ENCODE measurements at places on chromosomes 13 and 19.

GRCh38 chr13:112868308-112868707, 100.7 kb upstream of the MCF2L start:
- no peak for DNase-seq

GRCh38 chr19:30881281-30881680, 468.0 kb downstream of the TSHZ3 start:
- no peak for DNase-seq

- DNase-seq, result no peak
Measured at GRCh38 chr13:100213576-100213975, 124.7 kb downstream of the PCCA start.

- DNase-seq, result no peak
Measured at GRCh38 chr19:38255383-38256014, 675 bp downstream of the PPP1R14A start.

DNA sequence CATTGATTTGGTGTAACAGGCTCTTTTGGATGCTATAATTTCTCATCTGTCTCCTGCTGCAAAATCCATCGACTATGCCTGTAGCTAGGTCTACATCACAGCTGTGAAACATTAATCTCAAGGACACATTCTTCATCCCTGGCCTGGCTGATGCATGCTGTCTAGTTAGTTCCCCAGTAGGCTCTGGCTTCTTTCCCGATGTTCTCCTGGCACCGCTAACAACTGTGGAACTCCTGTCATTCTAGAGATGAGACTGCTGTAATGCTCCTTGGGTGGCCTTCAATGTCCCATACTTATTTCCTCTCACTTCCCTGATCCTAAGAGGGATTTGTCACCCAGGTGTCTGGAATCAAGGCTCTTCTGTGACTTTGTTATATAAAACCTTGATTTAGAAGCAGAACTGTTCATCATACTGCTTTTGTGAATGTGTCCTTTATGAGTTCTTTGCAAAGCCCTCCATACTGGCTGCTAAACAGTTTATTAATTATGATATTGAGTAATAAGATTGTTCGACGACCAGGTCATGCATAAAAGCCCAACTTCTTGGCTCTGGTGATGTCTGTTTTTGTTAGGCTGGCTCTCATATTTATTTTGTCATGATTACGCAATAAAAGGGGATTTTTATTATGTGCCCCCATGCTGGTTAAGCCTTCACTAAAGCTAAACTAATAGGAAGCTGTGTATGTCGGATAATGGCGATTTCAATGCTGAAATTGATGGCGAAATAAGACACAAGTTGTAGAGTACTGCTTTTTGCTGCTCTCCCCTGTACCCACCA, 227.5 kb downstream of the DCT start:
- DNase-seq, result no peak

DNA sequence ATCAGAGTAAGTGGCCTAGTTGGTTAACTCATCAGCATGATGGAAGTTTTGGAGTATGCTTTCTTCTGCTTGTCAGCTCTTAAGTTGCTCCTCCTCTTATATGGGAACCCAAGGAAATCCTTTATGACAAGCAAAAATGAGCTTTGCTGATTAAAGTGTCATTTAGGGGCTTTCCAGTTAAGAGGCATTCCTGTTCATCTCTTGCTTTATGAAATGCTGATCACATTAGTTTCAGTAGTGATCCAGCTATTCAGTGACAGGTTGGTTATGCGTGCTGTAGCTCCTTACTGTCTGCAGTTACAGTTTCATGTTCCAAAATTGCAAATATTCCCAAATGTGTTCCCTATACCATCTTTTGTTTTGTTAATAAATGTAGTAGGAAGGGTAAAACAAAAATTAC, 146.6 kb downstream of the CDK8 start:
- DNase-seq, result no peak

DNA sequence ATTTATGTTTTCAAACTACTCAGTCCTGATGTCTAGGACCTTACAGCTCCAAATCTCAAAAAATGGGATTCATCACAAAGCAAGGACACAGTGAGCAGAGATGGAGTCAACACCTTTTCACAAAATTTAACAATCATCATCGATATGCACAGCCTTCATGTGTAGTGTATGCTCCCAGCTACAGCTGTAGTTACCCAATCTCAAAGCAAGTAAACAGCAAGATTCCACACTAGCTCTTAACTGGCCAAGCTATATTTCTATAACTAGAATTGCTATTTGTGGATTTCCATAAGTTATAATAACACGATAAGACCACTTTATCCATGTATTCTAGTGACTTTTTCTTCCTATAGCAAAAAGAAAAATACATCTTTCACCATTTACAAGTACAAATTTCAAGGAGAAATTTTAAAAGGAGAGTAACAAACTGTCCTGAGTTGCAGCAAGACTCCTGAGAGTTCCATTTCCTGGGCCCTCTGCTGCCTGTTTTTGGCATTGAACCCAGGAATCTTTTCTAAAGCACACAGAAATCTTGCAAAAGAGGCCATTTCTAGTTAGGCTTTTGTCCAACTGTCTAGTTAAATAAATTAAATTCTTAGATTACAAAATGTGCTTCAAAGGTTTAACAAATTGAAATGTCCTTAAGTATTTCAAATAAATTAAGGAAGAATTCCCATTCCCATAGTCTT, 460.6 kb downstream of the FGF14 start:
- no peak for DNase-seq

DNA sequence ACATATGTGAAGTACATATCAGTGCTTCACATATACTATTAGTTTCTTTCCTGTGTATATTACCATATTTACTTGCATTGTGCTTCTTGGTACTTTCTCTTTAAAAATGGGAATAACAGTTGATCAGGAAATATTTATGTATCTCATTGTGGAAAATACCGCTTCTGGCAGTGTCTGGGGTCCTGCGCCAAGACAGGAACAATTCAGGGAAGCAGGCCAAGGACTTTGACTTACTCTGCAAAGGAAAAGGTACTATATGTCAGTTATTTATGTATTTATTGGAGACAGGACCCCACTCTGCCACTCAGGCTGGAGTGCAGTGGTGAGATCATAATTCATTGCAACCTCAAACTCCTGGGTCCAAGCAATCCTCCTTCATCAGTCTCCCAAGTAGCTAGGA, 57.7 kb upstream of the NBEA start:
- DNase-seq, result no peak

Data from effector CD8-positive, alpha-beta T cell (primary cell).